ENCODE measurements at places on chromosomes 4 and X.

- DNase-seq: no peak
Measured at GRCh38 chr4:87165892-87166291, 54.5 kb downstream of the KLHL8 start.

DNA sequence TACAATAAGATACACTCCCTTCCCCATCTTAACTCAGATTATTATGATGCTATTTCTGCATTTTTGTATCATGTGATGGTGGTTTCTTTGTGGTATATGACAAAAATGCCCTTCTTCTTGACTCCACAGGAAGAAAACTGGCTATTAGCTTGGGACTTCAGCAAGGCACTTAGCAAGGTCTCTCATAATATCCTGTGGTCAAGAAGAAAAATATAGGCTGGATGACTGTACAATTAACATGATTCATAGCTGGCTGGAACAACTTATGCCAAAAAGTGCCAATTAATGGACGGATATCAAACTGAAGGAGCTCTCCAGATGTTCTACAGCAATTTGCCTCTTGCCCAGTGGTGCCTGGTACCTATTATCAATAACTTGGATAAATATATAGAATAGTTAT, 2.3 kb upstream of the MID1IP1 start:
- no peak for DNase-seq

GRCh38 chr4:173526027-173526482, 4.0 kb downstream of the HAND2 start:
- no peak for DNase-seq

- DNase-seq: no peak
Measured at GRCh38 chrX:9538544-9539045, 73.7 kb downstream of the TBL1X start.

- no peak for DNase-seq
Measured at GRCh38 chrX:22134681-22135080, 102.6 kb downstream of the PHEX start.

DNA sequence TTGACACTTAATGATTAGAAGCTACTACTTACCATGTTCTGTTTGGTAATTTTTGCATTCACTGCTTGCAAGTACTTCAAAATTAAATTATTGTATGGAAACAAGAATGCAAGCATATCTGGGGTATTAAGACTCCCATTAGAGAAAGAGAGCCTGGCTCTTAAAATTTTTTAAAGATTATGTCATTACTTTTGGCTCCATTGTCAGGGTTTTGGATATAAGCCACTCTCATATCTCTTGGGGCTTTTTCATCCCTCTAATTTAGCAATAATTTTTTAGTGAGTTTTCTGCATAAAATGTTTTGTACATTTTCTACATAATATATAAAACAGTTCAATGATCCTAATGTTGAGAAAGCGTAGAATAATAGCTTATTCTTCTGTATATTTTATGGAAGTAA, 49.4 kb downstream of the SLC9A6 start:
- DNase-seq: no peak

- no peak for DNase-seq
Measured at GRCh38 chrX:150849486-150849885, 49.0 kb downstream of the CD99L2 start.

GRCh38 chr4:30882443-30882842, 162.3 kb downstream of the PCDH7 start:
- DNase-seq: no peak

GRCh38 chr4:70704931-70705182, 16.5 kb downstream of the UTP3 start:
- no peak for DNase-seq

GRCh38 chr4:153466949-153467896, 1.1 kb downstream of the TMEM131L start:
- DNase-seq: no peak

- no peak for DNase-seq
Measured at GRCh38 chrX:112967341-112967740, 126.7 kb upstream of the AMOT start.

DNA sequence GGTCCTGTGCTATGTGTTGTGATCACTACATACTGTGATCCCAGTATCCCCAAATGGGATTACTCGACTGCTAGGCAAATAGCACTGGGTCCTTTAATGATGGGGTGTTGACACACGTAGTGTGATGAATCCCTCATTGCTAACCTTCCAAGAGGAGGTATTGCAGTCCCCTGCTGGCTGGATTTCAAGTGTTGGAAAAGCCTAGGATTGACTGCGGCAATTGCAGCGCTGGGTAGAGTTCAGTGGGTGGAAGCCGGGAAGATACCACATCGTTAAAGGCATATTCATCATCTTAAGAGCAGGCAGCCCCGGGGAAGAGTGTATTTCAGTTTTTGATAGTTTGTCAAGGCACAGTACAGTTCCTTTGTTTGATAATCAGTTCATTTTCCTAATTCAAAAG, 159.9 kb downstream of the TRIML1 start:
- no peak for DNase-seq

Data from T-helper 2 cell (primary cell).